ENCODE measurements at places on chromosomes 6 and 20.

DNA sequence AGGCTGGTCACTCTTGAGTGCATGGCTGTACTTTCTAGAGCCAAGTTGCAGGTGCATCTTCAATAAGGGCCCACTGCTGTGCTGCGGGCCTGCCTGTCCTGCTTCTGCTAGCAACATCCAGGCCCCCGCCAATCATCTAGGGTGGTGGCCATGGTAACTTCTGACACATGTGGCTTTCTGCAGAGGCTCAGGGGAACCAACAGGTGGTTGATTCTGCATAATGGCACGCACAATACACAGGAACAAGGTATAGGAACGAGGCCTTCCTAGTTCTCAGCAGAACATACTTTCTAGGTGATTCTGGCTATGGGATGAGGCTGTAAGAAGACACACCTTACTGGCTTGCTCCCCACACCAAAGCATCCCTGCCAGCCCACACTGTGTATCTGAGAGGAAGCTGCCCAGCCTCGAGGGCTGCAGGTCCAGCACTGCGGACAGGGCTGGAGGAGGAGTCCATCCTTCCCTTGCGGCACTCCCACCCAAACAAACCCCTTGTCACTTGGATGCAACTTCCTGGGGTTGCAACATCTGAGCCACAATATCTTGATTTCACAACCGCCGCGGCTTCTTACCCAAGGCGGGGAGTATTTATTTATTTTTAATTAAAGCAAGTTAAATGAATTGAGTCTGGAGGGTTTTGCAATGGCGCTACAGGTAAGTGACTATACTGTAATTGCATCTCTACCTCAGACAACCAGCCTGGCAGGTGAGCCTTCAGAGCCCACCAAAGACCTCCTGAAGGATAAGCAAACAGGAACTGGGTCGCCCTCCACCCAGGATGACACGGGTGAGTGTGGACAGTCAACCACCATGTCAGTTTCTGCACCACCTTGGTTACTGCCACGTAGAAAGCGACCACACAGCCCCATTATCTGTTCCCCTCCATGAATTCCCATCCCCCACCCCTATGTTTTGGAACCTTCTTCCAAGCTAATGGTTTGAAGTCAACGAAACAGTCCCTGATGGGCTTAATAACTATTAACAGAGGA, 49.6 kb downstream of the SULF2 start:
- DNase-seq: no peak

DNA sequence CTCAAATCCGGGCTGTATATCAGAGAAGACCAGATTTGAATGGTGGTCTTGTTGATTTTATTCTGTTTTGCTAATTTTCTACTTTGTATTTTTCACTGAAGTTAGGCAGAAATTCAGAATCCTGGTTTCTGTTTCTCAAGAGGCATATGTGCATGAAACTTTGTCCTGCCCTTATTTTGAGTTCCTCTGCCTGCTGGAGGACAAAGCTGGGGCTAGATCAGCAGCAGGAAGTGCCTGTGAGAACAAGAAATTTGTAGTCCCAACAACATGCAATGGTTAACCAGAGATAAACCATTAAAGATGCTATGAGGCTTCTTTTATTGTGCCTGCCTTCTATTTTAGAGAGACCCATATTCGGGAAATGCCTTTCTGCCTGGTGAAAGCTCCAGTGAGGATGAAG, 37.1 kb downstream of the BEND6 start:
- no peak for DNase-seq

GRCh38 chr20:23049201-23050075, at the start of gene THBD:
TSS of gene THBD (minus strand) at chr20:23049672. CDS start at chr20:23049504, 168 bp downstream.
- no peak for DNase-seq

GRCh38 chr20:21921251-21921650, 215.8 kb downstream of the PAX1 start:
- no peak for DNase-seq

DNA sequence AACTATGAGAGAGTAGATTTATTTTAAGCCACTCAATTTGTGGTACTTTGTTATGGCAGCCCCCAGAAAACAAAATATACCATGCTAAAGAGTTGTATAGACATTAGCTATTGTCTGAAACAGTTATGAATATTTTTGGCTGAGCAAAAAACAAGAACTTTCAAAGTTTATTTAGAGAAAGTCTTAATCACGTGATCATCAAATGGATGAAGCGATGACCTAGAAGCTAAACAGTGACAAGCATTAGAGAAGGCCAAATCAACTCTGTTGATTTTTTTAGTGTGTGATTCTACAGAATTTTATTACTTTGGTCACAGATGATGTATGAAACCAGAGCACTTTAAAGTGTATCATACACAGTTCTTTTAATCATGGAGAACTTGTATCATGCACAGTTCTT, 1247.9 kb upstream of the MAP3K7 start:
- no peak for DNase-seq

DNA sequence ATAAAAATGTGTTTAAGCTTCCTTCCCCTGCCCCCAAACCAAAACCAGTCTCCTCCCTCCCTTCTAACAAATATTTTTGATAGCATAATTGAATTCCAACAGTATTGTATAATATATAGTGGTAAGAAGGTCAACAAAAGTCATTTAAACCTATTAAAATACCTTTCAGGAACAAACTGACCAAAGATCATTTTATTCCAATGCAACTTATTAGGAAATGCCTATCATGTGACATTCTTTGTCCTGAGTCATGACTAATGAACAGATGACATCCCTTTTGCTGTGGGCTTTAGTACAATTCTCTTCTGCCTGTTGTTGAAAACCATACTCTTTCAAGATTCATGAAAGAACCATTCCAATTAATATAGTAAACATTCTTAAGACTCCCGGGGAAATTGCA, 51.5 kb upstream of the TRAF3IP2 start:
- DNase-seq: no peak

GRCh38 chr6:138597336-138597735, 98.0 kb upstream of the NHSL1 start:
- no peak for DNase-seq

- DNase-seq: peak; percentile 32
These were observed 13.3 kb downstream of the NFATC2 start for GRCh38 chr20:51529081-51529681.

DNA sequence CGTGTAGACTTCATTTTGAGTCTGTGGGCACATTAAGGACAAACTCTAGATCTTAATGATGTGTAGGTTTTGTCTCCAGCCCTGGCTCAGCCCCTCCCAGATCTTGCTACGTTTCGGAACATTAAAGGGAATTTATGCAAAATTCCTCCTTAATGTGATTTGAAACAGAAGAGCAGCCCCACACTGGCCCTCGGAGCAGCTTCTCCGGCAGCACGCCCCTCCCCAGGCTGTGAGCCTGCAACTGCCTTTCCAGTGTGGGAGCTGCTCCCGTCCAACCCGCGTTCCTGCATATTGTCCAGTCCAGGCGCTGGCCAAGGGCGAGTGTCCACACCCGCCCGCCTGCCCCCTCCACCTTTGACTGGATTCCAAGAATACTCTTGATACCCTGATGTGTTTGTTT, 257.2 kb downstream of the TAF4 start:
- DNase-seq: no peak

- DNase-seq: no peak
These were observed 552.7 kb downstream of the NKAIN2 start for GRCh38 chr6:124356276-124356810.

GRCh38 chr6:1595271-1596087, 14.2 kb upstream of the FOXC1 start:
- no peak for DNase-seq

- peak; percentile 66 for DNase-seq
These were observed 13.3 kb upstream of the RBPJL start for GRCh38 chr20:45293041-45294002.

DNA sequence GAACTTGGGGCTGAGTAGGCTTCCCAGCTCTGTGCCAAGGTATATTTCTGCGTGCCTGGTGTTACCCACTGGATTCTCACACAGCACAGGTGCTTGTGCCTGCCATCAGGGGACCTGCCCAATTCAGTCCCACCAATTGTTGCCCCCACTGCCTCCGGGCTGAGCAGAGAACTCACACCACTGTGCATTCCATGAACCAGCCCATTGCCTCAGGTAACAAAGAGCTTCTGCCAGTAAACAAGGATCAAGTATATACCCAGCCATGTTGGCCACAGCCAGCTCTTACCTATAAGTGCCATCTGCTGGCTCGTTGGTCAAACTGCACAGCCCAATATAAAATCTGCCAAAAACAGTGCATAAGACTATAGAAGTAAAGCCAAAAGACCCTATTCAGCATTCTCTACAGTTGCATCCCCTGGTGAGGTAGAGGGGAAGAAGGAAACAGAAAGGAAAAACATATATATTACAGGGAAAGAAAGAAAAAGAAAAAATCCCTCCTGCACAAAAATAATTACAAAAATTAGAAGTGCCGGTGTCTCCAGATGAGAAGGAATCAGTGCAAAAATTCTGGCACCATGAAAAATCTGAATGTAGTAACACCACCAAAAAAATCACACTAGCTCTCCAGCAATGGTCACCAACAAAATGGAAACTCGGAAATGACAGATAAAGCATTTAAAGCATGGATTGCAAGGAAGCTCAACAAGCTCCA, 241.4 kb downstream of the IBTK start:
- DNase-seq: no peak

GRCh38 chr6:55212156-55212555, 37.8 kb downstream of the HCRTR2 start:
- DNase-seq: no peak

DNA sequence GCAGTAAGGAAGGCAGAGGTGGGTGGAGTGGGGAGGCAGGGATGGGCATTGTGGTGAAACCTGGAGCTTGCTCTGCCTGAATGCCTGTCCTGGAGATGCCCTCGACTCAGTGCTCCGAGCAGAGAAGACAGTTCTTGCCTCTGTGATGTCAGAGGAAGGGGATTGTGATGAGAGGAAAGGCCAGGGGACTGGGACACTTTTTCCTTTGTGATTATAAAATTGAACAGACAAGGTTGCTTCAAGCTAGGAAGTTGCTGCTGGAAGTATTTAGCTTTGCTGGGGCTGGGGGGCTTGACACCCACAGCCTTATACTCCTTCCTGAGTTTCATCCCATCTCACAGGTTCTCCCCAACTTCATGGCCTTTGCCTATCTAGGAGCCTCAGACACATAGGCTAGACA, at the start of gene SIRPD:
TSS of gene SIRPD (minus strand) at position 101 of the 400 bp plus-strand sequence. CDS start at position 49, 52 bp downstream.
- no peak for DNase-seq

- peak; percentile 89 for DNase-seq
These were observed at the start of gene IFNGR1 for GRCh38 chr6:137218917-137219663. TSS of gene IFNGR1 (minus strand) at chr6:137219385. CDS start at chr6:137219327, 58 bp downstream.

GRCh38 chr6:113344969-113345368, 512.2 kb upstream of the MARCKS start:
- no peak for DNase-seq

DNA sequence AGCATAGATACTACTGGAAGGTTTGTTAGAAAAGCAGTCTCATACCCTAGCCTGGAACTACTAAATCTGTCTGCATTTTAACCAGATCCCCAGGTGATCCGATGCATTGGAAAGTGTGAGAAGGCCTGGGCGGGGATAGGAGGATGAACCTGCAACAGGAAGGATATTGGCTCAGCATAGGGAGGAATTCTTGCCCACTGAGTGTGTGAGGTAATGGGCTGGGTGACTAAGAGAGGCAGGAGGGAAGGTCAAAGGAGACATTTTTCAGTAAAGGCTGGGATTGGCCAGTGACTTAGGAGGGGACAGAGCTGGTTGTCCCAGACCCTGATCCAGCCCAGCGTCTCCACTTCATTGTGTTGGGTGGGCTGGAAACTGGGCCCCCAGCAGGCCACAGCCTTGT, 191.0 kb upstream of the LRFN2 start:
- DNase-seq: no peak

GRCh38 chr6:113529196-113529595, 327.9 kb upstream of the MARCKS start:
- no peak for DNase-seq

DNA sequence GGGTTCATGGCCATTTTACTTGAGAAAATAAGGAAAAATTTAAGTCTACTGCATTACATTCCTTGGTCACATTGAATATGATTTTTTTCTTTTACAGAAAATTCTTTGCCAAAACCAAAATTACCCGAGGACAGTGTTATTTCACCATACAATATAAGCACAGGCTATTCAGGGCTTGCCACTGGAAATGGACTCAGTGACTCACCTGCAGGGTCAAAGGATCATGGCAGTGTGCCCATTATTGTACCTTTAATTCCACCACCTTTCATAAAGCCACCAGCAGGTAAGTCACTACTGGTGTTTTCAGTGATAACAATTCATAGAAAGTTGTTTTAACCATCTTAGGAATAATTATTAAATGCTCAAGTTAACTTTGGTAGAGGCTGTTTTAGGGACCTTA, 16.2 kb downstream of the SOBP start:
- DNase-seq: no peak

DNA sequence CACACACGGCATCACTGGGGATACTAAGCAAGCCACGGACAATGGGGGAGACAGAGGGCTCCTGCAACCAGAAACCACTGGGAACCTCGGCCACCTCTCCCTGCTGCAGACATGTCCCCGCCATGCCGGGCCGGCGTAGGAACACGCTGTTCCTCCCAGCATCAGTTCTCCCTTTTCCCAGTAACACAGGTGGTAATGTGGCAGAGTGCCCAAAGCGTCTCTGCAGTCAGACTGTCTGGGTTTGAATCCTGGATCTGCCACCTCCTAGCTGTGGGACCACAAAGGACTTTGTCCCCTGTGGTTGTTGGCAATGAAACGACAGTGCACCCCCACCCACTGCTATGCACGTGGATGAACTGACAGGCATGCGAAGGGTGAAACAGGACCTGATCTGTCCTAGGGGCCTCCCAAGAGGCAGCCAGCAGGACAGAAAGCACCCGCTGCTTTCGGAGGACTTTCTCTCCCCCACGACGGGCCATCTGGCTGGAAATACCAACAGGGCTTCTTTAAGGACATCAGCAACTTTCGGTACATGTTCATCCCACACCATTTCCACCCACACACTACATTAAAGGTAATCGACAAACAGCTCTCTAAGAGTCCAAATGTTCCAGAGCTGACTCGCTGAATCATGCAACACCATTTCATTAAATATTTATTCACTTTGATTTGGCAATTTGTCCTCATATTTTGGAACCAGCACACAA, 74.1 kb downstream of the SULF2 start:
- no peak for DNase-seq

GRCh38 chr20:50522053-50522674, 12.0 kb downstream of the PTPN1 start:
- no peak for DNase-seq

DNA sequence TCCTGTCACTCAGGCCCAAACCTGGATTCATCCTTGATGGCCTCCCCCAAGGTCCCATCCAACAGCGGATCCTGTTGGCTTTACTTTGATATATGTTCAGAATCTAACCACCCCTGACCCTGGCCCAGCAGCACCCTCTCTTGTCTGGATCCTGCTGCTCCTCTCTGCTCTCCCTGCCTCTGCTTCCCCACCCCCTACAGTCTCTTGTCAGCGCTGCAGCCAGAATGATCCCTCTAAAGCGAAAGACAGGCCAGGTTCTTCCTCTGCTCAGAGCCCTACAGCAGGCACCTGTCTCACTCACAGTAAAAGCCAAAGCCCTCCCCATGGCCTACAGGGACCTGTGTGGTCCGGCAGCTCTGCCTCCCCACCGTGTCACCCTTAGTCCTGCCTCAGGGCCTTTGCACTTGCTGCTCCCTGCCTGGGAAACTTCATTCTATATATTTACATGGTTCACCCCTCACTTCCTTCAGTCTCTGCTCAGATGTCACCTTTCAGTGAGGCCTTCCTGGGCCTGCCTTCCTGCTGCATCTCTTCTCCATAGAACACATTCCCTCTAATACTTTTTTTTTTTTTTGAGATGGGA, 37.4 kb upstream of the KCNB1 start:
- no peak for DNase-seq

- DNase-seq: no peak
These were observed 29.6 kb downstream of the BACH2 start for GRCh38 chr6:90266905-90267621.
